T-helper 17 cell (primary cell): ENCODE measurements at places on chromosomes 4 and X. TPM values are rescaled to one million over a fixed set of nuclear protein-coding genes. Genes with fewer than 3 reads are reported as not detected.

Gene PABPC1L2A
- not detected for total RNA-seq

Gene GYPA
- not detected for total RNA-seq

Gene PPARGC1A
- not detected for total RNA-seq

Gene GPR143
- not detected for total RNA-seq

Gene NXF2B
- total RNA-seq, result not detected

Gene RAI2
- total RNA-seq, result 0.18 TPM

Gene FHIP1A
- 0.86 TPM for total RNA-seq

Gene GABRA4
- total RNA-seq, result not detected

Gene MGARP
- not detected for total RNA-seq

Gene MGAT4D
- not detected for total RNA-seq

Gene HAND2
- not detected for total RNA-seq

Gene ALG13
- total RNA-seq, result 87.6 TPM

Gene TMEM255A
- 0.30 TPM for total RNA-seq

Gene ZCCHC18
- 4.0 TPM for total RNA-seq

Gene APLN
- total RNA-seq, result not detected

Gene SSX3
- total RNA-seq, result not detected

Gene SYTL5
- total RNA-seq, result not detected
